Nephron progenitor cell (in vitro differentiated cells): ENCODE measurements at places on chromosomes 1 and 21.

- no peak for DNase-seq
Observed at GRCh38 chr1:66739401-66740157, 12.7 kb upstream of the DYNLT5 start.

DNA sequence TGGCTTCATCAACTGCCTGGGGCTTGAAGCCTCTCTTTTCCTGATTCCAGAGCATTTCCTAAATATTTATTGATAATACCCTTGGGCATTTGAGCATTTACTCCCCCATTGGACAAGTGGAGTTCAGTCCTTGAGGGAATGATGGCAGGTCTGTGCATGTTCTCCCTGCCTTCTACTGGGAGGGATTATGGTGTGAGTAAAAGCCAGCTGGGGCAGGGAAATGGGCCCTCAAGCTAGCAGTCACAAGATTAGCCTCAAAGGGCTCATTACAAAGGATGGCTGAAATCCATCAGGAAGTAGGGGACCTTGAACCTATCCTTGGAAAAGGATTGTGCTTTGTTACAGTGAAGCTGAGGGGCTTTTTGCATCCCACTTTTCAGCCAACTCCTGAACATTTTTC is 24.2 kb upstream of the OSBPL9 start:
- DNase-seq: no peak

GRCh38 chr21:34499116-34499515 is 12.9 kb downstream of the KCNE1 start:
- no peak for DNase-seq

GRCh38 chr1:16348414-16349182 is 3.7 kb downstream of the FBXO42 start:
- DNase-seq: no peak

- no peak for DNase-seq
Observed at GRCh38 chr1:79431340-79431739, 424.8 kb upstream of the ADGRL4 start.

GRCh38 chr1:167601442-167602383 is 28.3 kb upstream of the RCSD1 start:
- peak; percentile 13 for DNase-seq

- DNase-seq: no peak
Observed at GRCh38 chr1:172375211-172375631, 45.3 kb upstream of the C1orf105 start.

GRCh38 chr1:25543425-25544242 is at the start of gene LDLRAP1:
Gene LDLRAP1, plus strand, starts transcription at chr1:25543606. Its CDS starts 93 bp downstream, at chr1:25543699.
- DNase-seq: peak; percentile 80

DNA sequence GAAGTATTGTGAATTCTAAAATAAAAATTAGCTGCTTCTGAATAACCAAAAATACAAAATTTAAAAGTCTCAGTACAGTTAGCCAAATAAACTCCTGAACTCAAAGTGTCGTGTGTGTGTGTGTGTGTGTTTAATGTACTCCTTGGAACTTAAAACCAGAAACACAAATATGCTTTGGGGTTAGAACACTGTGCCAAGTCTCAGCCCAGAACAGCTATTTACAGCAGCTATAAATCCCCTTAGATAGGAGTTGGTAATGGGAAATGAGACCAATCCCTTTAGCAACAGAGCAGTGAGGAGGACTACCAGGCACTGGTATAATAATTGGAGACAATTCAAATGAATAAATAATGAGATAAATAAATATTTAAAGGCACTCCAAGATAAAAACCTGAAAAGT is 83.1 kb downstream of the PATJ start:
- no peak for DNase-seq

GRCh38 chr1:30005972-30006619 is 717.3 kb downstream of the MATN1 start:
- DNase-seq: no peak
